CD4-positive, alpha-beta T cell treated with Interleukin-4 for 1 hour (primary cell): ENCODE measurements at places on chromosomes 2 and 18.

GRCh38 chr18:36256094-36256493 lies 41.4 kb upstream of the FHOD3 start:
- DNase-seq, result no peak

DNA sequence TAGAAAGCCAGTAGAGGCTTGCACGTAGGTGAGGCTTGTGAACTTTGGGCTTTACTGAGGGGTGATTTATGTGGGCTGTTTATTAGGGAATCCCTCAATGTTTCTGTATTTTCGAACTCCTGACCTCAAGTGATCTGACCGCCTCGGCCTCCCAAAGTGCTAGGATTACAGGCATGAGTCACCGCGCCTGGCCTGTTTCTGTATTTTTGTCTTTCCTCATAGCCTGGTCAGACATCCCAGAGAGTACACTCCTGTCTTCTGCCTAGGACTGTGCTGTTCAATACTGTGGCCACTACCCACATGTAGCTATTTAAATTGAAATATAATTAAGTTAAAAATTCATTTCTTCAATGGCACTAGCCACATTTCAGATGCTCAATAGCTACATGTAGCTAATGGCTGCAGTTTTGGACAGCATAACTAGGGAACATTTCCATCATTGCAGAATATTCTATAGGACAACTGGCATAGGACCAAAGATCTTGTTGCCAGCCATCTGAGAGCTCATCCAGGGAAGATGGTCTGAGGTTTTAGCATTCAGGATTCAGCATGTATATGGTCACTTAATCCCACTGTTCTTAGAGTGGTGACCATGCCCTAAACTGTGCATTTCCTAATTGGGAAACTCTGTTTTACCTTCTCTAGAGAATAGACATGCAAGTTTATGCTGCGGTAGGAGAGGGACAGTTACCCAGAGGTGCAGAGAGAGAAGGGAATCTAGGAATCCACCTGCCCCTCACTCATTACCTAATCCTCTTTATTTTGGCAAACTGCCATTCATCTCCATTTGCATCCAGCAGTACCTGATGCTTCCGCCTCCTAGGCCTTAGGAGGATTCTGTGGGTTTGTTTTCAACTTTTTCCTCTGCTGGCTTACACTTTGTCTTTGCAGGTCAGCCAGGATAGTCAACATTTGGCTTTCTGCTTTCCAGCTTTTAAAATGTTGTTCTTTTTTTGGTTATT lies 64.4 kb downstream of the LCLAT1 start:
- no peak for DNase-seq

DNA sequence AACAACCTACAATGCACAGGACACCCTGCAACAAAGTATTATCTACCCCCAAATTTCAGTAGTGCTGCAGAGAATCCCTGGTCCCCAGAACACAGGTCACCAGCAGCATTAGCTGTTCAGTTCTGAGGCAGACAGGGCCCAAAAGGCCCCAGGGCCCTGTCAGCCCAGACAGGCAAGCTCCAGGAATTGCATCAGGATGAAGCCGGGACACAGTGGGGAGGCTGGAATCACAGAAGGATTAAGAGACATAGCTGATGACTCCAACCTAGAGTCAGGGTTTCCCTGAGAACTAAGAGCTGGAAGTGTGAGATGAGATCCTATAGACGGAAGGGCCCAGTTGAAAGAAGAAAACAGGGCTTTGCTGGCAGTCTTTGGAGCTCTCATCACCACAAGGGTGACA lies 148.1 kb downstream of the GALNT14 start:
- DNase-seq, result no peak

DNA sequence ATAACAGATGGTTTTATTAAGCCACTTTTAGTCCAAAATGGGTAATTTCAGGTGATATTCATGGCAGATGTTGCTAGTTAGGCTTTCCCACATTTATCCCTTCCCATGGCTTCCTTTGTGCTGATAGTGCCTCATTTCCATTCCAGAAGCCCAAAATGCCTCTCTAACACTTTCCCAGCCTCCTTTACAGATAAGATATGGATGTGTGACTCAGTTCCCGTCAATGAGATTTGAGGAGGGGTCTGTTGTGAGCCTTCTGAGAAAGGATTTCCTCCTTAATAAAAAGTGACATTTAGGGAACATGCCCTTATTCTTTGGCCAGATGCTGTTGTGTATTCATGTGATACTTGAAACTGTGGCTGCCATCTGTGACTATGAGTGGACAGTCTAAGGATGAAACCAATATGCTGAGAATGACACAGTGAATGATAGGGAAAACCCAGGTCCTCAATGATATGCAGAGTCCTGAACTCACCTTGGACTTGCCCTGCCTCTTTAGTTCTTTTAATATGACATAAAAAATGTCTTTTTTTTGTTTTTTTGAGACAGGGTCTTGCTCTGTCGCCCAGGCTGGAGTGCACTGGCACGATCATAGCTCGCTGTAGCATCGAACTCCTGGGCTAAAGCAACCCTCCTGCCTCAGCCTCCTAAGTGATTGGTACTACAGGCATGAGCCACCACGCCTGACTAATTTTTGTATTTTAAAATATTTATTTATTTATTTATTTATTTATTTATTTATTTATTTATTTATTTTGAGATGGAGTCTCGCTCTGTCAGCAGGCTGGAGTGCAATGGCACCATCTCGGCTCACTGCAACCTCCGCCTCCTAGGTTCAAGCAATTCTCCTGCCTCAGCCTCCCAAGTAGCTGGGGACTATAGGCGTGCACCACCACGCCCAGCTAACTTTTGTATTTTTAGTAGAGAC lies 5.8 kb upstream of the ACSL3 start:
- DNase-seq, result no peak

DNA sequence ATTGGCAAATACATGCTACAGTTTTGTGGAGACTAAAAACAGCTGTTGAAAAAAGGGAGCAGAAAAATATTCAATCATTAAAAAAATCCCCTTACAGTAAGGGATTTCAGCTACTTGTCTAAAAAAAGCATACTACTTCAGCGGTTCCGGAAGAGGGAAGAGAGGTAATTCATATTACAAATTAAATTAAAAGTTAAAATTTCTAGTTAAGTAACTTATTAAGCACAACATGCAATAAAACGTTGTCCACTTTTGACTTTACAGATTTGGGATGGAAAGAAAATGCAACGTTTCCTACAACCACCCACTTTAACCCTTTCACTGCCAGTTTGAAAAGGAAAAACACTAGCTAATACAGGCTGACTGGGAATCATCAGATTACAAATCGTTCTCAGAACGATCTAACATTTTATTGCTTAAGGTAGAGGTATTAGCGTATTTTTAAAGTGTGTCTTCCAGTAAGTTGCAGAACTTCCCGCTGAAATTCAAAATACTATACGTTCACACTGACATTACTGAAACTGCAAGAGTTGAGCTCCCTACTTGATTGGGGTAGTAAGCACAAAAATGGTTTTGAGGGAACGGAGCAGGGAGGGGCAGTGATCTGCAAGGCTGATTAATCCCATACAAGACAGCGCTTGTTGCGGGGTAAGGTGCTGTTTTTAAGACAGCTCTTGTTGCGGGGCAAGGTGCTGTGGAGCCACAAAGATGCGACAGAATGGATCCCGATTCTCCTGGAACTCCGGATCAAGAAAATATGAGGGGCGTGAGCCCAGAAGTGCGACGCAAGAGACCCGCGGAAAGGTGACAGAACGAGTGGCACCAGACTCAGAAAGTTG lies 743 bp downstream of the HADHA start:
- DNase-seq, result peak; percentile 17

DNA sequence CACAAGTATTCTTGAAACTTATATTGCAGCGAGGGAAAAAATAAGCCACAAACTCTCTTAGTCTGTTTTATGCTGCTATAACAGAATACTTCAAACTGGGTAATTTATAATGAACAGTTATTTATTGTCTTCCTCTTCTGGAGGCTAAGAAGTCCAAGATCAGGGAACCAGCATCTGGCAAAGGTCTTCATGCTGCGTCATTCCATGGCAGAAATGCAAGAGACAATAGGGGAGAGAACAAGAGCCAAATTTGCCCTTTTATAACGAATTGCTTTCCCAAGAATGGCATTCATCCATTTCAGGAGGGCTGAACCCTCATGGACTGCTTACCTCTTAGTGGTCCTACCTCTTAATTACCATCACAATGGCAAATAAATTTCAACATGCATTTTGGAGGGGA lies 46.5 kb downstream of the MAPRE2 start:
- no peak for DNase-seq

DNA sequence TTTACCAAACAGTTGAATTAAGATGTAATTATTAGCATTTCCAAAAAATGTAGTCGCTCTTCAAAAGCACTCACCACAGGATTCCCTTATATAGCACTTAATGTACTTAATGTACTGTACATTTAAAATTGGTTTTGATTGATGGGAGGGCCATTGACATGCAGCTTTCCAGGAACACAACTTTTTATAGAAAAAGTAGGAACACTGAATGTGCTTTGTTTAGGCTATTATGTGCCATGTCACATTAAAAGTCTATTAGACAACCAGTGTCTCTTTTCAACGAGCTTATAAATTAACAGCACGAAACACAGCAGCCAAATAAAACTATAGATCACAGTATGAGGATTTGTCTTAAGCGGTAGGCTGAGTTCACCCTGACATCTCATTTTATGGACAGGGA lies 301.1 kb downstream of the PRKCE start:
- DNase-seq, result no peak

DNA sequence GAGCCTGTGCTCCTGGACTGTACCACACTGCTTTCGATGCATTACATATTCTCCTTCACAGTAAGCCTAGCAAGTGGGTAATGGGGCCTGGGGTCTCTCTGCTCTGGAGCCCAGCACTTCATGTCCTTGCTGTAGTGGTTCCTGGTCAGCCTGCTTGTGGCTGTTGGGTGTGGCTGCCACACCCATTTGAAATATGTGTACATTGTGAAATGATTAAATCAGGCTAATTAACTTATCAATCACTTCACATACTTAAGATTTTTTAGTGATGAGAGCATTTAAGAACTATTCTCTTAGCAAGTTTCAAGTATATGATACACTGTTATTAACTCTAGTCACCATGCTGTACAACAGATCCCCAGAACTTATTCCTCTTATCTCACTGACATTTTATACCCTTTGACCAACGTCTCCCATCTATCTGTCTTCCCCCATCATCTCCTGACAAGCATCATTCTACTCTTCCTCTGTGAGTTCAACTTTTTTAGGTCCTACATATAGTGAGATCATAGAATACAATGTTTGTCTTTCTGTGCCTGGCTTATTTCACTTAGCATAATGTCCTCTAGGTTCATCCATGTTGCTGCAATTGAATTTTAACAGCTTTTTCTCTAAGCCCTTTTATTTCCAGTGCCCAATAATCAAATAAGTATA lies 92.1 kb downstream of the LYPD6 start:
- DNase-seq, result no peak

- DNase-seq, result no peak
Measured at GRCh38 chr2:195658541-195658890, 1.5 kb downstream of the SLC39A10 start.

DNA sequence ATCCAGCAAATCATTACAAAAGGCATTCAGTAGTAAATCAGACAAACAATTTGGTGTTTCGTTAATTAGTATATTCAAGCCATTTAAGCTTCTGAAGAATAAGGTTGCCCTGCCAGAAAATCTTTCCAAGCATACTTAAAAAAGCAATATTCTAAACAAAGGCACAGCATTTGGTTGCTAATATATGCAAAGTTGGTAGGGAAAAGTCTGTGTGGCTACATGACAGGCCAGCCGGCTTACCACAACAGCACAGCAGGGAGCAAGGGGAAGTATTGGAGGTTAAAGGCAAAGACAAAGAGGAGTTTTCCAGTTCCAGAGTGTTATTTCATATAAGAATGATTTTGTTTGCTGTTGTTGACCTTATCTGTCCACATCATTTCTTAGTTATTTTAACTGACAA lies 282.3 kb downstream of the MBD5 start:
- no peak for DNase-seq

- DNase-seq, result no peak
Measured at GRCh38 chr2:27010139-27010538, 22.6 kb upstream of the TMEM214 start.

- no peak for DNase-seq
Measured at GRCh38 chr18:41593171-41593675, 361.8 kb upstream of the PIK3C3 start.

- peak; percentile 9 for DNase-seq
Measured at GRCh38 chr2:240469239-240469636, 33.8 kb downstream of the GPC1 start.

DNA sequence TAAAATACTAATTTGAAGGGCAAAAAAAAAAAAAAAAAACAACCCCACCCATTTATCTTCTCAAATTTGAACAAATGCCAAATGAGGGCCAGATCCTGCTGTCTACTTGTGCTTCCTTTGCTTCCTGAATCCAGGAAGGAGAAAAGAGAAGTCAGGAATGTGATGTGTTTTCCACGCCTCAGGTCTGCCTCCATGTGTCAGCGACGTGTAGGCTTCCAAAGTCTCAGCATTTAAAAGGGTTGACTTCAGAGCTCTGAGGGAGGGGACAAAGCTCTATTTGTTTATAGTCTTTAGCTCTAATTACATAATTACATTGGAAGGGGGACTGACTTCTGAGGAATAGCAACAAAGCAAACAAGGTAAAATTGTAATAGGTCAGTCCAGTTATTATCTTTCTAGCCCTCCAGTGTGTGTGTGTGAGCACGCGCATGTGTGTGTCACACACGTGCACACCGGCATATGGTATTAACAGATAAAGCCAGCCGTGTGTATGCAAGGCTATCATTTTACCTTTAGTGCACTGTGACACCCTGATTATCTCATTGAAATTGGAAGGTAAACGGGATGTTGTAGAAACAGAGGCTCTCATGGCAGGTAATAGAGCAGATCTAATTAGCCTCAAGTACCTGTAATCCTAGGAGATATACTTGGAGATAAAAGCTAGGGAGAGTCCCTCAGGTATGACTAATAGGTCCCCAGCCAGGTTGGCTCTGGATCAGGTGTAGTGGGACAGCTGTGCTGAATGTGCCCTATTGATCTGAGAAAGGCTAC lies 911.4 kb upstream of the ZEB2 start:
- DNase-seq, result no peak

DNA sequence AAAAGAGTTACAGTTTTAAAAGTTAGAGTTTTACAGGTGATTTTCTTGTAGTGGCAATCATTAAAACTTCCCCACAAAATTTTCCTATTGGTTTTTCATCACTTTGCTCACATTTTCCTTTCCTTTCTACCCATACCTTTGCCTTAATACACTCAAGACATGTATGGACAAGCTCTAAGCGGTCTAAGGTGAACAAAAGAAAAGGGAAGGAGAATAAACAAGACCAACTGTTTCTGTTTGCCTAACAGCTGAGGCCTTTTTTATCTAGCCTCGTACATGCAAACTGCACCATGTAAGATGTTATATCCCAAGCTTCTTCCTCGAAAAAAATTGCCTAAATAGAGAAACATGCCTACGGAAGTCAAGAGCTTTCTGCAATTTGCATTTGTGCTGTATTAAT lies 33.9 kb upstream of the TBC1D8 start:
- no peak for DNase-seq

DNA sequence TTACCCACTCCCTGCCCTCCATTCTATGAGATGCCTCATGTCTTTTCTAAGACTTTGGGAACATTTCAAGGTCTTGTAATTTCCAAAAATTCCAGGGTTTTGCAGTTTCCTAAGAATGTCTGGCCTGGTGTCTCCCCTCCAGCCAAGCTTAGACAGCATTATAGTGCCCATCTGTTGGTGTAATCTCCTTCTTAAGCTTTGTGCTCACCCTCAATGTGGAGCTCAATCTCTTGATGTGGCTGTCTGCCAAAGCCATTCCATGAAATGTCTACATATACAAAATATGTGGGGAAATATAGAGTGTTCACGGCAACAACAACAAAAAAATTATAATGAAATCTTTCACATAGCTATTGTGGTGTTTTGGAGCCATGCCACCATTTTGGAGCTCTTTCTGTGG lies 558.4 kb downstream of the PIK3C3 start:
- no peak for DNase-seq
